SK-N-MC (cell line): ENCODE measurements at places on chromosomes 3 and 15.

- no peak for DNase-seq
Measured at GRCh38 chr3:45041666-45042065, 15.6 kb downstream of the CLEC3B start.

- no peak for DNase-seq
Measured at GRCh38 chr3:10272977-10273376, 19.8 kb downstream of the GHRL start.

- no peak for DNase-seq
Measured at GRCh38 chr15:49471733-49472132, 48.7 kb downstream of the FGF7 start.

DNA sequence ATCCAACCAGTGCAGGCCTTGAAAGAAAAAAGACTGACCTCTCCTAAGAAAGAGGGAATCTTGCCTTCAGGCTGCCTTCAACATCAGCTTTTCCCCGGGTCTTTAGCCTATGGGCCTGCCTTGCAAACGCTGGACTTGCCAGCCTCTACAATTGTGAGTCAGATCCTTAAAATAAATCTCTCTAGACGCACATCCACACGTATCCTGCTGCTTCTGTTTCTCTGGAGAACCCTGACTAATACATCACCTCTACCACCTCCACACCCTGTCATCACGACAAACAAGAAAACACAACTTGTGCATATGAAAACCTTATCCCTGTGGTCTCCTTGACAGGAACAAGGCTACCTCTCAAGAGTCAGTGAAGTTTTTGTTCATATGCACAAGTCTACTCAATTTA lies 11.8 kb downstream of the CYFIP1 start:
- no peak for DNase-seq

GRCh38 chr15:39627451-39628143 lies 46.7 kb downstream of the THBS1 start:
- no peak for DNase-seq

DNA sequence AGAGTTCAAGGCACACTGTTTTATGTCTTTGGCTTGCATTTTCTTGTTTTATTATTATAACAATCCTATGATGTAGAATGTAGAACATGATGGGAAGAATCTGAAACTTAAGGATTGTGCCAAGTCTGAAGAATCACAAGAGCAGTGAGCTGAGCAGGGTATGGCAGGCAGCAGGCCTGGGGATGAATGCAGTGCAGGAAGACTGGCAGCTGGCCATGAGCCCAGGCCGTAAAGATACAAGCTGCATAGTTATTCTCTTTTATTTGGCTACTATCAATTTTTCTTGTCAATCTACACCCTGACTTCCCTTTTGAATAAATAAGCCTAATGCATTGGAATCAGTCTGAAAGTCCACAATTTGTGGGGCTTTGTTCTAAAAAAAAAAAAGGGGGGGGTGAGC lies 89.6 kb upstream of the ARPP21 start:
- DNase-seq: no peak

GRCh38 chr3:138439646-138440045 lies 5.2 kb downstream of the ESYT3 start:
- DNase-seq: no peak

GRCh38 chr3:88311826-88312225 lies 162.1 kb downstream of the C3orf38 start:
- no peak for DNase-seq

- DNase-seq: no peak
Measured at GRCh38 chr3:114606336-114606735, 312.5 kb downstream of the TIGIT start.

GRCh38 chr15:78212546-78213424 lies 21.6 kb downstream of the ACSBG1 start:
- no peak for DNase-seq

GRCh38 chr3:69250014-69250413 lies 127.6 kb upstream of the LMOD3 start:
- no peak for DNase-seq

GRCh38 chr3:27540231-27540630 lies 56.0 kb upstream of the SLC4A7 start:
- DNase-seq: no peak

DNA sequence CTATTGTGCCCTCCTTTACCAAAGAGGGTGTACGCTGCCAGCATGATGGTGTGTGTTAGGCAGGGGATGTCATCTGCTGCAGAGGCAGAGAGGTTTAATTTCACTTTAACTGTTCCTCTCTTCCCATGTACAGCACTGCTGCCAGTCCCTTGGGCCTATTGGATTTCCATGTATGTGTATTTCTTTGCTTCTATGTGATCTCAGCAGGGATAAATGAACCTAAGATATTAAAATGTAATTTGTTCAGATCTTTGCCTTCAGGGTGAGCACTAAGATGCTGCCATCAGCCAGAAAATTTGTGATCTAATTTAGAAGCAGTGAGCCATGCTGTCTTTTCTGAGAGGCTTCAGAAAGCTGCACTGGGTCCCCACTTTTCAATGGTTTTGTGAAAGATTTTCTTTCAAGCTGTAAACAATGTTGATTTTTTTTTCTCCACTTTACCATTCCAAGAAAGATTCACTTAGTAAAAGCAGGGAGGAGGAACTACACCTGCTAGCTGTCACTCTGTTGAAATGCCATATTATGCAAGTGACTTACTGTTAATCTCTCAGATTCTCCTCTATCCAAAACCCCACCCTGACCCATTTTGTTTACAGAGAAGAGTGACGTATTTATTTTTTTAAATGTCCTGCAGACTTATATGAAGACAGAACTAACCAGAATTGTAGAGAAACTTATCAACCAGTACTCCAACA lies 261.9 kb downstream of the TBL1XR1 start:
- no peak for DNase-seq

DNA sequence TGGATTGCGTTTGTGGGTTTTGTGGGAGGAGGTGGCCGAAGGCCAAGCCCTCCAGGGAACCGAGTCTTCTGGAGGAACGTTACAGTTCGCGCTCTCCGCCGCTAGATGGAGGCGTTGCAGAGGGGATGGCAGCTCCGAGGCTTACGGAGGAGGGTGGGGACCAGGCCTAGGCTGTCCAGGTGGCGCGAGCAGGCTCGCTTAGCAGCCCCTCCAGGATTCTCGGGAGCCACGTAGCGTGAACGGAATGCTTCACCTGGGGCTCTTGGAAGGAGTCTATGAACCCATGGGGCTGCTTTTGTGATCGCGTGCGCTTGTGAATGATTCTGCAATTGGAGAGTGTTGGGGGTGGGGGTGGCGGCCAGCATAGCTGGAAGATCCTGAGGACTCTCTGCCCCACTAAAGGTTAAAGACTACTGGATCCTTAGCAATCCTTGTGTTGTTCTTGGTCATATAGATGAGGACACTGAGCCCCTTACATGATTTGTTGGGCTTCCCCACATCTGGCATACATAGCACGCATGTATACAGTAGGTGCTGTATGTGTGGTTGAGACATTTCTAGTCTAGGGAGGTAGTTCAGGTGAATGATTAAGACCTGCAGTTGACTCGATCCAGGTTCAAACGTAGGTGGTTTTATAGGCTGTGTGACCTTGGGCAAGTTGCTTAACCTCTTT lies 25.7 kb downstream of the FAM3D start:
- DNase-seq: no peak

GRCh38 chr15:52208306-52208946 lies 17.2 kb upstream of the GNB5 start:
- peak; percentile 20 for DNase-seq
